Effector memory CD4-positive, alpha-beta T cell (primary cell): ENCODE measurements at places on chromosomes 2 and 18.

- DNase-seq: no peak
- no peak overlapping the region for H3K4me3 ChIP-seq
- no peaks in the 10 kb centered on the region for H3K4me1 ChIP-seq
- H3K27me3 ChIP-seq: no peaks in the 10 kb centered on the region
- no peaks in the 10 kb centered on the region for H3K36me3 ChIP-seq
- H3K27ac ChIP-seq: no peak overlapping the region
Measured at GRCh38 chr18:29225351-29225750, 1048.4 kb upstream of the CDH2 start.

DNA sequence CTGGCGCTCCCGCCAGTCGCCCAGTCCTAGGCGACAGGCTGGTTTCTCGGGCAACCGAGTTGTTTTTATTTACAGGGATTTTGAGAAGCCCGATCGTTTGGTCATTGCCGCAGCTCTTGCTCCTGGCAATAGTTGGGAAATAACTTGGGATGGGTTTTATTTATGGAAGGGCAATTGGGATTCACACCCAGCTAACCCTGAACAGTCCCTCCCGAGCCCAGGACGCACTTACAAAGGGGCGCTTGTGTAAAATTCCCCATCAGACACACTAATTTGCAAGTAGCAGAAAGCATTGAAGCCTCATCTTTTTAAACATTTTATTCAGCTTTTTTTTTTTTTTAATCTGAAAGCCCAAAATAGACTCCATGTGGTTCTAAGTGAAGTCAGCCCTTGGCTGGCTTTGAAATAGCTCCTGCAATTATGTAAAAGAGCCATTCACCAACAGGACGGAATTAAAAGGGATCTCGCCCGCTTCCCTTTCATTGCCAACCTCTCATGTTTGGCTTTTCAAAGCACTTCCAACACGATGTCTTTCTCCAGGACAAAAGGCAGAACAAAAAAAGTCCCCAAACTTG lies 3.6 kb upstream of the GBX2 start:
- no peak for DNase-seq
- peaks cover 62% of the 10 kb centered on the region for H3K27me3 ChIP-seq
- H3K4me1 ChIP-seq: no peaks in the 10 kb centered on the region
- no peaks in the 10 kb centered on the region for H3K36me3 ChIP-seq
- no peak overlapping the region for H3K4me3 ChIP-seq

GRCh38 chr2:2825516-2826208 lies 494.6 kb upstream of the MYT1L start:
- no peak overlapping the region for H3K27ac ChIP-seq
- H3K36me3 ChIP-seq: no peaks in the 10 kb centered on the region
- no peaks in the 10 kb centered on the region for H3K27me3 ChIP-seq

GRCh38 chr2:20242727-20243377 lies 17.9 kb upstream of the SDC1 start:
- no peak overlapping the region for H3K27ac ChIP-seq
- H3K4me3 ChIP-seq: no peak overlapping the region
- no peaks in the 10 kb centered on the region for H3K27me3 ChIP-seq
- no peaks in the 10 kb centered on the region for H3K4me1 ChIP-seq
- no peaks in the 10 kb centered on the region for H3K36me3 ChIP-seq

- H3K27me3 ChIP-seq: no peaks in the 10 kb centered on the region
- H3K4me1 ChIP-seq: no peaks in the 10 kb centered on the region
- no peak for DNase-seq
- H3K4me3 ChIP-seq: no peak overlapping the region
- H3K36me3 ChIP-seq: no peaks in the 10 kb centered on the region
Measured at GRCh38 chr2:178848335-178848734, 41.1 kb upstream of the TTN start.

GRCh38 chr2:240223631-240224030 lies 83.2 kb upstream of the OTOS start:
- no peak for DNase-seq
- no peak overlapping the region for H3K27ac ChIP-seq
- H3K27me3 ChIP-seq: peaks cover 8% of the 10 kb centered on the region
- H3K36me3 ChIP-seq: no peaks in the 10 kb centered on the region
- no peak overlapping the region for H3K4me3 ChIP-seq
- H3K4me1 ChIP-seq: no peaks in the 10 kb centered on the region

DNA sequence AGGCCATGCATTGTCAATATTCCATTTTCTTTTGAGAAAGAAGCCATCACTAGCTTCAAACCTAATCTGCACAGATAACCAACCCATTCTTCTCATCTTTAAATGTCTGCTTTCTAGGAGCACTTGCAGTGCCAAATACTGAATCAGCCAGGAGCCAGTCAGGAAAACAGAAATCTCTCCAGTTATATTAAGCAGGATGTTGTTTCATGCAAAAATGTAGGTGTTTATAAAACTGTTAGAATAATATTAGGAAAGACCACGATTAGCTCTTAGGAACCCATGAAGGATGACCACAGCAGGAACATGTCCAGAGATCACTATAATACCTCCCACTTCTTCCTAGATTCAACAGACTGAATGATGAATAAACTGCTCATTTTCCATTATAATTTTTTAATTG lies 86.0 kb downstream of the TTC32 start:
- no peaks in the 10 kb centered on the region for H3K4me1 ChIP-seq
- H3K27me3 ChIP-seq: no peaks in the 10 kb centered on the region
- H3K27ac ChIP-seq: no peak overlapping the region
- H3K36me3 ChIP-seq: no peaks in the 10 kb centered on the region

DNA sequence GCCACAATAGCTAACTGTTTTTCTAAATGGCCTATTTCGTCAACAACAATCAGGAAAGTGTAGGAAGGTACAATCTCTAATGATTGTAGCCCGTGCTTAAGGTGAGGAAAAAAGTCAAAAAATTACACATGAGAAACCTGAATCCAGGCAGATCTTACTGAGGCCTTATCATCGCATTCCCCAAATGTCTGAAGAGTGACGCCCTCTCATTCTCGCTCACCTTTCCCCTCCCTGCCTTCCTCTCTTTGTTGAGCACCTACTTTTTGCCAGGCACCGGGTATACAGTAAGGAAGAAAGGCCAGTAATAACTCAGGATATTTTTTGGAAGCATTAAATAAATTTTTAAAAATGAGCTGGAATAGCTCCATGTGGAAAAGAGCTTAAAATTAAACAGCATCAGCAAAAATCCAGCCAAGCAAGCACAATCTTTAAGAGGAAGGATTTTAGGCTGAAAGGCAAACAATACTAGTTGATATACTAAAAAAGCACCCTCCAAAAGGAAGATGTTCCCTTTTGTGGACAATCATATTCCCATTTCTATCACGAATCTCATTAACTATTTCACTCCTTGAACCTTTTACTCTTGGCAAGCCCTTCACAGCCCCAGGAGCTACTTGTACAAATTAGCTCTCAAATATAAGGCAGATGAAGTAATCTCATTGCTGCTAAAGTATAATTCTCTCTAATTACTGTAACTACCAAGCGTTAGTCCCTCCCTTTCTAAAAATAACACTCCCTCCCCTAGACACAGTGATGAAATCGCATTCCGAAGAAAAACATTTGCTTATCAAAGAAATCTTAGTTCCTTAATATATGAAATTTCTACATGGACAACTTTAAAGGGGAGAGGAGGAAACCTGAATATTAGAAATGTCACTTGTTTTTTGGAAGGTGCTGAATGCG lies 40.0 kb downstream of the STAT1 start:
- peaks cover 99% of the 10 kb centered on the region for H3K36me3 ChIP-seq
- H3K27ac ChIP-seq: no peak overlapping the region
- H3K27me3 ChIP-seq: no peaks in the 10 kb centered on the region
- no peak for DNase-seq

GRCh38 chr2:235518322-235519090 lies 24.7 kb downstream of the AGAP1 start:
- no peak overlapping the region for H3K27ac ChIP-seq
- no peaks in the 10 kb centered on the region for H3K4me1 ChIP-seq
- no peak for DNase-seq
- H3K4me3 ChIP-seq: no peak overlapping the region
- no peaks in the 10 kb centered on the region for H3K27me3 ChIP-seq

DNA sequence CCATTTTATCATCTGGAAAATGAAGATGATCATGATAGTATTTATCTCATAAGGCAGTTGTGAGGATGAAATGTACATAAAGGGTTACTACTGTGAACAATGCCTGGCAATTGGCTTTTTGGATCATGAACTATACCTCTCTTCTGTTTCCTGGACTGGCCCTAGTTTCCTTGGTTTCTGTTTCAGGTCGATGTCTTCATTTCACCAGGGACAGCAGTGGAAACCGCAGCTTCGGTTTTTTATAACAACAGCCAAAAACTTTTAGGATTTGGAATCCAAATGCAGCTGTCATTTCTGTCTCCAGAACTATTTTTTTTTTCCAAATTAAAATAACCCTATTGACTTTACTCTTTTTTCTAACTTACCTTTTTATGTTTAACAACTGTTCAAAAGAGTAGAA lies 425.1 kb downstream of the RND3 start:
- no peak overlapping the region for H3K4me3 ChIP-seq
- H3K27ac ChIP-seq: no peak overlapping the region
- H3K27me3 ChIP-seq: no peaks in the 10 kb centered on the region
- H3K4me1 ChIP-seq: no peaks in the 10 kb centered on the region

DNA sequence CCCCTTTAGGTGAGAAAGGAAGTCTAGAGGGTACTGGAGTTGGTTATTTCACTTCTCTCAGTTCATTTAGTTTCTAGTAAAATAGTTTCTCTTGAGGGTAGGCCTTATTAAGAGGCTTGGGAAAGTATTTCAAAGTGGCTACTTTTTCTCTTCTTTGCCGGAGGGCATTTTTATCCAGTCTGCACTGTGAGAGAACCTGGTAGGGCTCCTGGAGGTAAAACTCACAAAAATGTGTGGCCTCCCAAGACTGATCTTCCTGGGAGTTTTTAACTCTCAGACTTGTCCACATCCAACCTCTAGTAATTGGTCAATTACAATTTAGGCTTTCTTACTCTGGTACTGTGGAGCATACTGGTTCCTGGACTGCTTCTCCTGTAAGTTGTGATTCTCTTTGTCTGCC lies 28.0 kb downstream of the EHBP1 start:
- no peak overlapping the region for H3K27ac ChIP-seq
- no peaks in the 10 kb centered on the region for H3K36me3 ChIP-seq
- H3K4me3 ChIP-seq: no peak overlapping the region

GRCh38 chr2:128469203-128469602 lies 150.5 kb upstream of the HS6ST1 start:
- H3K27me3 ChIP-seq: no peaks in the 10 kb centered on the region
- H3K4me3 ChIP-seq: no peak overlapping the region
- H3K36me3 ChIP-seq: no peaks in the 10 kb centered on the region
- DNase-seq: no peak
- no peak overlapping the region for H3K27ac ChIP-seq

- DNase-seq: no peak
- no peaks in the 10 kb centered on the region for H3K36me3 ChIP-seq
- no peaks in the 10 kb centered on the region for H3K4me1 ChIP-seq
- no peak overlapping the region for H3K4me3 ChIP-seq
- no peaks in the 10 kb centered on the region for H3K27me3 ChIP-seq
- no peak overlapping the region for H3K27ac ChIP-seq
Measured at GRCh38 chr2:108978709-108979111, 10.3 kb downstream of the EDAR start.
